Motor neuron (in vitro differentiated cells): ENCODE measurements at places on chromosomes 13 and 19.
A peak's percentile ranks its signal among the peaks of the same experiment; 100 is the strongest.

- no peak for ATAC-seq
These were observed 11.5 kb upstream of the TFDP1 start for GRCh38 chr13:113573065-113573464.

DNA sequence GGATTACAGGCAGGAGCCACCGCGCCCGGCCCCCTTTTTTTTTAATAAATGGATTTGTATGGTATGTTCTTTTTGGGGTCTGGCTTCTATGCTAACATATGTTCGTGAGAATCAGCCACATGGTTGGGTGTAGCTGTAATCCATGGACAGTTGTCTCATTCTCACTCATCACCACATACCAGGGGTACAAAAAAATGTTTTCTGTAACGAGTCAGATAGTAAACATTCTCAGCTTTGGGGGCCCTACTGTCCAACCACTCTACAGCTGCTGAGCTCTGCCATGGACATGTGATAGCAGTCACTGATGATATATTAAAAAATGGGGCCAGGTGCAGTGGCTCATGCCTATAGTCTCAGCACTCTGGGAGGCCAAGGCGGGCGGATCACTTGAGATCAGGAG is 5.1 kb upstream of the RETN start:
- ATAC-seq, result no peak

- ATAC-seq, result no peak
These were observed 413.9 kb downstream of the SLITRK5 start for GRCh38 chr13:88085036-88085435.

GRCh38 chr19:50705422-50706019 is 14.1 kb downstream of the SHANK1 start:
- ATAC-seq, result peak; percentile 97

- no peak for ATAC-seq
These were observed 49.3 kb upstream of the SPACA7 start for GRCh38 chr13:112326821-112327370.

- no peak for ATAC-seq
These were observed 16.4 kb downstream of the FPR3 start for GRCh38 chr19:51811344-51811743.

- no peak for ATAC-seq
These were observed 1.4 kb downstream of the ANKRD10 start for GRCh38 chr13:110913322-110914080.

- ATAC-seq, result no peak
These were observed 760.6 kb downstream of the EFNB2 start for GRCh38 chr13:105774739-105775460.

DNA sequence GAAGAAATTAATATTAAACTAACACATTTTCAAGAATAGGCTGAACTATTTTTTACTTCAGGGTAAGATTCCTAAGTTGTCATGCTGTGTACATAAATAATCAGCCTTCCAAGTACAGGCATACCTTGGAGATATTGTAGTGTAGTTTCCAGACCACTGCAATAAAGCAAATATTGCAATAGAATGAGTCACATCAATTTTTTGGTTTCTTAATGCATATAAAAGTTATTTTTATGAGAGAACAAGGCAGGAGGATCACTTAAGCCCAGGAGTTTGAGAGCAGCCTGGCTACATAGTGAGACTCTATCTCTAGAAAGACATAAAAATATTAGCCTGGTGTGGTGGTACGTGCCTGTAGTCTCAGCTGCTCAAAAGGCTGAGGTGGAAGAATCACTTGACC is 511.5 kb downstream of the UQCRFS1 start:
- ATAC-seq, result no peak

DNA sequence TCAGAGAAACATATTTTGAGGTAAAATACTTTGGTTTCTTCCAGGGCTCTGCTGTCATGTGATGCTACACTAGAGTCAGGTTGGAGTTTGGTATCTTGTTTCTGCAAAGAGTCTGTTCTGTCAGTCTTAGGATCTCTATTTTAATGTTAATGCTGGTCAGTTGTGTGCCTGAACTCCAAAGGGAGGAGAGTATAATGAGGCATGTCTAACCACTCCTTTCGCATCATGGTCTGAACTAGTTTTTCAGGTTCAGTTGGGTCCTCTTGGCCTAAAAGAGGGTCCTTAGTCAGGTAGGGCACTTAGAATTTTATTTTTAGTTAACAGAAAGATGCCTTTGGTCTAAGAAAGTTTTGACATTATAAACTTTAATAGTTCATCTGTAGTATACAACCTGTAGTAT is 78.2 kb downstream of the FNDC3A start:
- no peak for ATAC-seq

DNA sequence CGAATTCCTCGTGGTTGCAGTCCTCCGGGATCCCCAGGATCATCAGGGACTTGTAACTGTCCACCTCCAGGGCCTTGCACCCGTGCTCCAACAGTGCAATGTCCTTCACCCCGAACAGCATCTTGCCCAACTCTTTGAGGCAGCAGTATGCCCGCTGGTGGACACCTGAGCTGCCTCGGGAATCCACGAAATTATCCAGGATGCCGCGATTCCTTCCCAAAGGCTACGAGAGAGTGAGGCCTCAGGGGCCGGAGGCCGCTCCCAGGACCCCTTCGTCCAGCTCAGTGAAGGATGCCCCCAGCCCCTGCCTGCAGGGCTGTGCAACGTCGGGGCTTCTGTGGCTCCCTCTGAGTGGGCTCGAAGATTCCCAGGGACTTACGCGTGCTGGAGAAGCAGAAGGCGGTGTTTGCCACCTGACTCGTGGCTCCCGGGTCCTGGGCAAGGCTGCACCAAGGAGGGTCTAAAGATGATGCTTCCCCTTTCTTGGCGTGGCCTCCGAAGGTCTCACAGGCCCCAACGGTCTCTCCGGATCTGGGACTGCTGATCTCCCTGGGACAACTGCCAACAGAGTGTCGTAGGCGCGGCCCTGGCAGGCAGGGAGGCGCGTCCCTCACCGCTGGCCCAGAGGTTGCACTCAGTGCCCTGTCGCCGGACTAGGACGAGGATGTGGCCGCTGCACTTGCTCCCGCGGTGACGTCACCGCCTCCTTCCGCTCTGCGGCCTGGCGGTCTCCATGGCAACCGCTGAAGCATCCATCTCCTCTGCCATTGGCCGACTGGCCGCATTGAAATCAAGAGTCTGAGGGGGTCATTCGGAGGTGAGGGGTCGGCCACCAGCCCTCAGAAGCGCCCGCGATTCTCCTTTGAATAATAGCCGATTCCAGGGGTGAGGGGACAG is at the start of gene PNMA8C:
PNMA8C (minus strand) TSS at position 698 of the 897 bp plus-strand sequence; CDS start at position 121, 577 bp downstream.
- ATAC-seq, result peak; percentile 88

GRCh38 chr19:4390017-4390566 is 10.3 kb downstream of the SH3GL1 start:
- ATAC-seq, result peak; percentile 4

- no peak for ATAC-seq
These were observed 2.0 kb upstream of the ZBTB45 start for GRCh38 chr19:58521651-58522050.

DNA sequence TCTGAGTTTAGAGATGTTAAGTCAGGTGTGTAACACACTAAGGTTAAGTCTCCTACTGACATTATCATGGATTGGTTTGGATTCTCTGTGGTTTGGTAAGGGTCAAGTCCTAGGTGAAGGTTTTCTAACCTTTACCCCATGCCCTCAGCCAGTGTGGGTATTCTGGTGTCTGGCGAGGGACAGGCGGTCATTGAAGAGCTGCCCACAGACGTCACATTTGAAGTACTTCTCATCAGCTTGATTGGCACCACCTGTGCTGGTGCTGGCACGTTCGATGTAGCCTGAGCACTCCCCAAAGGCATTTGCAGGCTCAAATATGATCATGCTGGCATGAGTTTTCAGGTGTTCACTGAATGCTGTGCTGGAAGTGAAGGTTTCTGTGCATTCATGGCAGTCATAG is 27.0 kb downstream of the PEG3 start:
- no peak for ATAC-seq

DNA sequence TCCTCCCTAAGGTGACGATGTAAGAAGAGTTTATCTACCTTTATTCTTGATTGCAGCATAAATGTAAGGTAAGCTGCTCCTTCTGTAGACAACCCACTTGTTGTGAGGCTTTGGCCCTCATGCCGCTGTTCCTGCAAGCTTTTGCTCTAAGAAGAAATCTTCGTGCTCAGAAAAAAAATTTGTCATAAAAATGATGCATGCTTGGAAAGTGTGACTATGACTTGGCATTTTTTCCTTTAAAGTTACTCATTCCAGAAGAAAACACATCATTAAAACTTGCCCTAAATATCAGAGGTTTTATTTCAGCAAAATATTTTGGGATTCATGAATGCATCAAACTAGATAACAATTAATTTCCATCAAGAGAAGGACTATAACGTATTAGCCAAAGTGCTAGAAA is 39.8 kb downstream of the KCTD12 start:
- ATAC-seq, result no peak

- no peak for ATAC-seq
These were observed 4.2 kb downstream of the NAPA start for GRCh38 chr19:47510516-47511127.

- ATAC-seq, result no peak
These were observed 18.7 kb upstream of the TINCR start for GRCh38 chr19:5586300-5587070.

- ATAC-seq, result no peak
These were observed 41.9 kb downstream of the TBC1D4 start for GRCh38 chr13:75440100-75440499.

DNA sequence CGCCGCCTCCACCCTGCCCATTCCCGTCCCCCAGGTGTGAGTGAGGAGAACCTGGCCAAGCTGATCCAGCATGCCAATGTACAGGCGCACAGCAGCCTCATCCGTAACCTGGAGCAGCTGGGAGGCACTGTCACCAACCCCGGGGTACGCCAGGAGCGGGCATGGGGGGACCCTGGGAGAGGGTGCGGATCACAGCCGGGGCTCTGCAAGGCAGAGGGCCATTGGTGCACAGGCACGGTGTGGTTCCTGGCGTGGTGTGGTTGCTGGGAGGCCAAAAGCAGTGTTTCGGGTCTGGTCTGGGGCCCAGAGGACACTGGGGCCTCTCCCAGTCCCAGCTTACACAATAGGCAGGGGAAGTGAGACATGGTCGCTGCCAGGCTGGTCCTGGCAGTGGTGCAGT is 8.3 kb downstream of the STXBP2 start:
- ATAC-seq, result no peak

DNA sequence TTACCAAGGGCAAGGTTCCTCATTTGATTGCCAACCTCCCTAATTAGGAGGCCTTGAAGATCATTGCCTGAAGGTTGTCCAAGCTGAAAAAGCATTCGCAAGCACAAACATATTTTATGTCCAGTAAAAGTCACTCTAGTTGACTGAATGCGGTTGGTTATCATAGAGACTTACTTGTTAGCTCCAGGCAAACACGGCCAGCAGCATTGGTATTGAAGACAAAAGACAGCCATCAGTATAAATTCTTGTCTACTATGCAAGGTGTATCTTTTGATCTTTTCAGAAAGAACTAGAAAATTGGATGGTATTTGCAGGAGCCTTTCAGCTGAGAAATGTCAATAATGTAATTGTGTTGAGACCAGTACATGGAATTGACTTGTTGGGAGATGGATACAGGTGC is 129.9 kb downstream of the GPC6 start:
- ATAC-seq, result no peak

- ATAC-seq, result no peak
These were observed 61.6 kb upstream of the SGCG start for GRCh38 chr13:23119131-23119530.

- no peak for ATAC-seq
These were observed 1532.3 kb downstream of the PCDH9 start for GRCh38 chr13:65697843-65698242.

DNA sequence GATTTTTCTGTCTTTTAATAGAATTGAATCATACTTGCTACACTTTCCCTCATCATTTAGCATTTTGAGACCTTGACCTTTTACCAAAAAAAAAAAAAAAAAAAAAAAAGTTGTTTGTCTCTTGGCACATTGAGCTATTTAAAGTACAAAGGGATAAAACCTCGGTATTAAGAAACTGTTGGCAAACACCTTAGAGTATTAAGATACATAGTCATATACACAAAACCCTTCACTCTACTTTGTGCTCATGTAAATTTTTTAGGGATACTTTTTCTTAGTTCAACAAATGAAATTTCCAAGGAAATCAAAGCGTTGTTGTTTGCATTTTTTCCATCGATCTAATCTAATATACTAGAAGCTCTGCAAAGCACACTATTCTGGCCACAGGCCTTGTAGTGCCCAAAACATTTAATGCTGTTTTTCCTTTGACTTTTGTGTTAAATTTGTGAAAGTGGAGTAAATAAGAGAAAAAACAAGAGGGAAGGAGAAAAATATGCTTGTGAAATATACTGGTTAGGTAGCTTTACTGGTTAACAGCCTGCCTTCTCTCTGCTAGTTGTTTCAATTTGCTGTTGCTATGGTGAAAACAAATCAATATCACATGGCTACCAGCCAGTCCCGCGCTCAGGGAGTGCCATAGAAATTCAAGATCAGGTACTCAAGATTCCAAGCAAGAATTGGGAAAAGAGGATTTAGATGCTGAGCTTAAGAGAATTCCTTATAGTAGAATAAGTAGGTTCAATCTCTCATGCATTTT is 2.6 kb downstream of the MBNL2 start:
- no peak for ATAC-seq

GRCh38 chr19:13092606-13093235 is 9.9 kb downstream of the LYL1 start:
- ATAC-seq, result no peak

GRCh38 chr13:74570834-74571233 is 436.6 kb upstream of the KLF12 start:
- no peak for ATAC-seq

DNA sequence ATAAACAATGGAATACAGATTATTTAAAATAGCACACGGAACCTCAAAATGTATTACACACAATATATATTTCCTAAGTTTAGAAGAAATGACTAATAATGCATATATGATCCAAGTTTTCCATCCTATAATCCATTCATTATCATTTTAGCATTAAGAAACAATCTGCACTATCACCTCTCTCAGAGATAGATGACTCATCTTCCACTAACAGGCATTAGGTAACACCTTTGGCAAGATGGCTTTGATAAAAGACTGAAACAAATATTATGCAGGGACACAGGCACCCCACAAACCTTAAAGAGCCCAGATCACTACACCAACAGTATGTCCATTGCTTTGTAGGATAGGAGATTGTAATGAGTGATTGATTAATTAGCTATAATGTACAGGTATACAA is 4.1 kb downstream of the ENOX1 start:
- ATAC-seq, result no peak

GRCh38 chr19:16199275-16199932 is 1.7 kb downstream of the AP1M1 start:
- ATAC-seq, result no peak

- peak; percentile 64 for ATAC-seq
These were observed 284.0 kb downstream of the OXGR1 start for GRCh38 chr13:96710166-96710862.

GRCh38 chr13:50140153-50140552 is 124.9 kb downstream of the KCNRG start:
- peak; percentile 24 for ATAC-seq
